ENCODE measurements at places on chromosomes 3 and 15.

DNA sequence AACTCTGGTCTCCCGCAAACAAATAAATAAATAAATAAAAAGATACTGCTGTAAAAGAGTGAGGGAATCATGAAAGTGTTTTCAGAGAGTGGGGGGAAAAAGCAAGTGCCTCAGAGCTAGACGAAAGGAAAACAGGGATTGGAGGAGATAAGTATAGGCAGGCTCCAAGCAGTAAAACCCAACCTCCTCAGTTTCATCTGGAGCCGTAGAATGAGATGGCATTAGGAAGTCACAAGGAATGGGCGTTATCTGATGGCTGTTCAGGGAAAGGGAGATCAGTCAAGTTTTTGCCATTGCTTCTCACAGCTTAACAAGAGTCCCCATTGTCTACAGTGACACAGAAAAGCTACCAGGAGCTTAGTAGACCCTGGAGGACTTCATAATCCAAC, 451.5 kb upstream of the PPP2R3A start:
- DNase-seq, result no peak

GRCh38 chr15:47388299-47388698, 329.0 kb upstream of the SEMA6D start:
- no peak for DNase-seq

- DNase-seq, result no peak
These were observed 30.0 kb downstream of the ST6GAL1 start for GRCh38 chr3:186960347-186960746.

DNA sequence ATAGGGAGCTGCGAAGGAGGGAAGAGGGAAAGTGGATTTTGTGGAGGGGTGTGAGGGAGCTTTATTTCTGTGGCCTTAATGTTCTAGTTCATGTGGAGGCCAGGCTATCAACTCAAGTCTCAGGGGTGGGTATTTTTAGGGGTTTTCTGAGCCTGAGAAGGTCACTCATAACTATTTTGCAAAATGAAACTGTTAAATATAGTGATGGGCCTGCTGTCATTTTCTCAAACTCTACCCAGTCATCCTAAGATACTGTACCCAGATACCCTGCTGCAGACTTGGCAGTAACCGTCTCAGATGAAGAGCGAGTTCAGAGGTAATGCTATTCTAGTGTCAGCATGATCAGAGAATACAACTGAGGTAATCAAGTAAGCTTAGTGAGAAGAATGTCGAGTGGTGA, 545.0 kb upstream of the TBL1XR1 start:
- no peak for DNase-seq

DNA sequence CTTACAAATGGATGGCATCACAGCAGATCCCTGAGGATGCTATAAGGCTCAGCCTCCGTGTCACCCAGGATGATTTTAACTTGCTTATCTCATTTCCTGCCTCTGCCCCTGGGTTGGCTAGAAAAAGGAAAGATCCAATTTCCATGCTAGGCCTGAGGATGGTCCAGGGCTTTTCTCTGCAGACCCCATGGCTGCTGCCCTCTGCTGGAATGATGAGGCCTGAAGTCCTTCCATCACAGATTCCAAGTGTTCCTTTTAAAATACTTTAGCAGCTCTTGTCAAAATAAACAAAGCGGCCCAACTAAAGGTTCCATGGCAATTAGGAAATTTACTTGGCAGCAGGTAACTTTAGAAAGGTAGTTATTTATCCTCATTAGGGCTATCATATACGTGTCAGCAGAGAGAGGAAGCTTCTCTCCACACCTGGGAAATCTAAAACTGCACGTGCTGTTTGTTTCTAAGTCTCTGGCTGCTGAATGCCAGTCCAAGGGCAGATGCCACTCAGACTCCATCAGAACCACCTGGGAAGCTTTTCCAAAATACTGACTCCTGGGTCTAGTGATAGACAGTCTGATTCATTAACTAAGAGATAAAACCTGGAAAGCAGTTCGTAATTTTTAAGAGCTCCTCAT, 401.9 kb upstream of the IL12A start:
- DNase-seq, result peak; percentile 53

DNA sequence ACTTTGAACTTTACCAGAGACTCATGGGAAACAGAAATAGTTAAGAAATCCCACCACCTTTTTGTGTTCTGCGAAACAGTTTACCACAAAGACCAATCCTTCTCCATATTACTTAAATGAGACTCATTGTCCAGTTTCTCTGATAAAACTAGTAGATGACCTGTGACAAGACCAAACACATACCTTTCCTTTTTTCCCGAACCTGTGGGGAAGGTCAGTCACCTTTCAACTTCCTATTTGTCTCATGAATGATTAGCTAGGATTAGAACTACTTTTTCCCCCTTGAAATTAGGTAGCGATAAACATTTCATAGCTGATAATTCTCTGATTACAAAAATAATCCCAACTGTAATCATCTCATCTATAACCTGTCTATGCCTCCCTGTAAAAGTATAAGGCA, 2.3 kb upstream of the TBC1D5 start:
- no peak for DNase-seq

DNA sequence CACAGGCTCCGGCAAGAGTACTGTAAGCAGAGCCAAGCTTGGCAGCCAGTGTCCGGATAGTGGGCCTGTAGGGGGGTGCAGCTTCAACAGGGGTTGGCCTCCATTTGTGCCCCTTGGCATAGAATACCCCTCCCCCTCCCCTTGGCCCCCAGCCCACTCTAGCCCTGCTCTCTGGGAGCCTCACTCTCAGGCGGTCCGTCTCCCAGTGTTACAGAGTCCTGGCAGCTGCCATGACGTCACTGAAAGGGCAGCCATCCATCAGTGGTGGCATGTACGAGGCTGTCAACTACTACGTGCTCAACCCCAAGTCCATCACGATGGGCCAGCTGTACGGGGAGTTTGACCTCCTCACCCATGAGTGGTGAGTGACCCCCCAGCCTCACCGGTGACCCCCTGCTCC, 50.4 kb downstream of the DNAH1 start:
- DNase-seq, result no peak

DNA sequence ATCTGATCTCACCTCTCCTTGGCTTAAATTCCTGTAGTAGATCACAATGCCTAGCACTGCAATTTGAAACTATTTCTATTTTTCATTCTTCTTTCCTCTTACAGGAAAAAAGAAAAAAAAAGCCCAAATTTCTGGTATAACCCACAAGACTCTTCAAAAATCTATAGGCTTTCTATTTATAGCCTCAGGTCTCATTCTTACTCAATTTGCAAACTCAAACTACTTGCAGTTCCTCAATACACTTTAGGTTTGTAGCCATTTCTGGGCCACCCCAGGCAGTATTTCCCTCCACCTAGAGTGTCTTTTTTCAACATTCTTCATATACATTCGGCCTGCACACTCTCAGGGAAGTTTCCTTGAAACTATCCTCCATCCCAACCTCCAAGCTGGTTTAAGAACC, 169.0 kb downstream of the TBC1D5 start:
- DNase-seq, result no peak

GRCh38 chr3:122100591-122101463, 45.7 kb downstream of the CD86 start:
- DNase-seq, result no peak

GRCh38 chr3:124707656-124708062, 22.6 kb upstream of the UMPS start:
- peak; percentile 95 for DNase-seq

Data from fibroblast of upper back skin (primary cell).